Lower lobe of right lung (tissue), 2 donors: ENCODE measurements at places on chromosomes 12 and 14. TPM values are rescaled to one million over a fixed set of nuclear protein-coding genes. Genes with fewer than 3 reads are reported as not detected.

Gene FLVCR2
- total RNA-seq: 42.4 TPM

Gene SNAPC1
- 6.2 TPM for total RNA-seq

Gene IFT81
- 12.5 TPM for total RNA-seq

Gene DAO
- not detected for total RNA-seq

- DNase-seq: no peak
- H3K27ac ChIP-seq: no peak overlapping the region
- no peak overlapping the region for H3K4me3 ChIP-seq
- H3K36me3 ChIP-seq: peaks cover 91% of the 10 kb centered on the region
- H3K27me3 ChIP-seq: no peaks in the 10 kb centered on the region
Measured at GRCh38 chr14:103480595-103480994, 42.0 kb downstream of the CKB start.

DNA sequence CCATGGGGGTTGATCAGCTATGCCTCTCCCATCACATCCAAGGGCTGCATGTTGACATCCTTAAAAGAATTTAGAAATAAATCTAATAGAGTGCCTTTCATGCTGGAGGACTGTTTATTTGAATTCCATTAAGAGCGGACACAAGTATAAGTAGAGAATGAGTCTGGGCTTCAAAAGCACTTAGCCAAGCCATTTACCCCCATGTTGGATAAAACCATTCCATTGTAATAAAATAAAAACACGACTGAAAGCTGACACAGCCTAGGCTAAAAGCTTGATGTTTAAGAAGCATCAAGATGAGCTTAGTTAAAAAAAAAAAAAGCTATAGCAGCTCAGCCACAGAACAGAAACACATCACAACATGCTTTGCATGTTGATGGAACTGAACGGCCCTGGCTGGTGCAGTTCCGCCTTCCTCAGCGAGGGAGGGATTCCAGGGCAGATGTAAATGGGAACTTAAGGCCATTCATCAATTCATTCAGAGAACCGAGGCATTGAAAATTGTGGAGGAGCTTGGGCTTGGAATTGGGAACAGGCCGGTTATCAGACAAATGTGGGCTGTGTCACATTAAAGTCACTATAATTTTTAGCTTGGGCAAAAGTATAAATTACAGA, 41.2 kb downstream of the TMEM132D start:
- H3K4me1 ChIP-seq: no peaks in the 10 kb centered on the region
- no peak for DNase-seq
- H3K36me3 ChIP-seq: no peaks in the 10 kb centered on the region

- no peak for DNase-seq
- no peak overlapping the region for H3K27ac ChIP-seq
Measured at GRCh38 chr12:50218386-50218785, 51.2 kb upstream of the CERS5 start.

- H3K36me3 ChIP-seq: no peaks in the 10 kb centered on the region
- no peaks in the 10 kb centered on the region for H3K27me3 ChIP-seq
- peaks cover 66% of the 10 kb centered on the region for H3K4me1 ChIP-seq
- no peak for DNase-seq
- H3K4me3 ChIP-seq: no peak overlapping the region
Measured at GRCh38 chr14:69133206-69134125, 19.5 kb downstream of the DCAF5 start.

DNA sequence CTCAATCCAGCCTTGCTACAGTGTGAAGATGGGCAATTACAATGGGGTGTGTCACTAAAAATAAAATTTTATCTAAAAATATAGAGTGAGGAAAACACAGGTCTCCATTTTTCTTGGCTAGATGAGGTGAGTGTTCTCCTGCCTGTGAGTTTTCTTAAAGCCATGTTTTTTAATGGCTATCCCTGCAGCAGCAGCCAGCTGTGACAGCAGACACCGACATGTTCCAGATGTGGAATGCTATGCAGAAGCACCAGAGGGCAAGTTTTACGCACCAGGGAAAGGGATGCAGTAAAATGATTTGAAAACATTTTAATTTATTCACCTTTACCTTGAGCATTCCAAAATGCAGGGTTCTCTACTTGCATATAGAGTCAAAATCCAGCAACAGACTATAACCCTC, 577.0 kb upstream of the STXBP6 start:
- no peak for DNase-seq
- H3K36me3 ChIP-seq: no peaks in the 10 kb centered on the region
- H3K27me3 ChIP-seq: no peaks in the 10 kb centered on the region
- H3K27ac ChIP-seq: no peak overlapping the region
